ENCODE measurements at places on chromosomes 1 and 21. TPM values are rescaled to one million over a fixed set of nuclear protein-coding genes. Genes with fewer than 3 reads are reported as not detected.

DNA sequence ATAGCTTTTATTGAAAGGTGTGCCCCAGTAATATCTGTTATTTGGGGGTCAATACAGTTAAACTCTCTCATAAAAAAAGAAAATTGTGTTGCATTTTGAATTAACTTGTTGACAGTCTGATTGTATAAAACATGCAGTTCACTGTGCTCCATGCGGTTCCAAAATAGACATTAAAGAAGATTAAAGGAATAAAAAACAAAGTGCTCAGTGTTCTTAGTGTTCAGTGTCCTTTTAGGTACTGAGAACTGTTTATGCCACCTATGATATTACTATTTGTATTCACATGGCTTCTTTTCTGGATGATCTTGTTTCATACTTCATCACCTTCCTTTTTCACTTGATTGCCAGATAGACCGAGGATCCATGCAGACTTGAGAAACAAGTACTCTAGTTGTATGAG, 15.3 kb upstream of the SGIP1 start:
- no peak overlapping the region for H3K27ac ChIP-seq
- H3K36me3 ChIP-seq: no peaks in the 10 kb centered on the region
- no peak overlapping the region for H3K4me3 ChIP-seq
- DNase-seq: no peak

DNA sequence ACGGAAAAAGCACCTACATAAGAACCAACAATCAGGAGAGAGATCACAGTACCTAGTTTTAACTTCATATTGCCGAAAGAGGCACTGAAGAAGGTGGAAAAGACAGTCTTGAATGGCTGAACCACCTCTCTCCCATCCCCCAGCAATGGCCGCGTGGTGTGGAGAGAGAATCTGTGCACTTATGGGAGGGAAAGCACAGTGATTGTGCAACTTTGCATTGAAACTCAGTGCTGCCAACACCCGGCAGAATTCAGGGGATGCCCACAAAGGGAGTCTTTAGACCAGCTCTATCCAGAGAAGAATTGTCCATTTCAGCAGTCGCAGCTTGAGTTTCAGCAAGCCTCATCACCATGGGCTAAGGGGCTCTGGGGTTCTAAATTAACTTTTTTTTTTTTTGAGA, 186.3 kb upstream of the USP25 start:
- no peaks in the 10 kb centered on the region for H3K36me3 ChIP-seq
- no peaks in the 10 kb centered on the region for H3K4me1 ChIP-seq
- no peak overlapping the region for H3K27ac ChIP-seq
- DNase-seq: no peak
- H3K27me3 ChIP-seq: no peaks in the 10 kb centered on the region
- H3K4me3 ChIP-seq: no peak overlapping the region

GRCh38 chr21:42315296-42315891, at the start of gene TFF3:
Gene TFF3, minus strand, starts transcription at chr21:42315409. Its CDS starts 35 bp downstream, at chr21:42315374.
- DNase-seq: peak; percentile 92
- no peaks in the 10 kb centered on the region for H3K27me3 ChIP-seq
- no peaks in the 10 kb centered on the region for H3K4me1 ChIP-seq
- no peak within 1 kb of the TSS for H3K27ac ChIP-seq

GRCh38 chr1:227892489-227893299, 55.0 kb downstream of the WNT9A start:
- H3K36me3 ChIP-seq: no peaks in the 10 kb centered on the region
- peak; percentile 62 for DNase-seq
- no peaks in the 10 kb centered on the region for H3K4me1 ChIP-seq
- H3K27me3 ChIP-seq: no peaks in the 10 kb centered on the region

DNA sequence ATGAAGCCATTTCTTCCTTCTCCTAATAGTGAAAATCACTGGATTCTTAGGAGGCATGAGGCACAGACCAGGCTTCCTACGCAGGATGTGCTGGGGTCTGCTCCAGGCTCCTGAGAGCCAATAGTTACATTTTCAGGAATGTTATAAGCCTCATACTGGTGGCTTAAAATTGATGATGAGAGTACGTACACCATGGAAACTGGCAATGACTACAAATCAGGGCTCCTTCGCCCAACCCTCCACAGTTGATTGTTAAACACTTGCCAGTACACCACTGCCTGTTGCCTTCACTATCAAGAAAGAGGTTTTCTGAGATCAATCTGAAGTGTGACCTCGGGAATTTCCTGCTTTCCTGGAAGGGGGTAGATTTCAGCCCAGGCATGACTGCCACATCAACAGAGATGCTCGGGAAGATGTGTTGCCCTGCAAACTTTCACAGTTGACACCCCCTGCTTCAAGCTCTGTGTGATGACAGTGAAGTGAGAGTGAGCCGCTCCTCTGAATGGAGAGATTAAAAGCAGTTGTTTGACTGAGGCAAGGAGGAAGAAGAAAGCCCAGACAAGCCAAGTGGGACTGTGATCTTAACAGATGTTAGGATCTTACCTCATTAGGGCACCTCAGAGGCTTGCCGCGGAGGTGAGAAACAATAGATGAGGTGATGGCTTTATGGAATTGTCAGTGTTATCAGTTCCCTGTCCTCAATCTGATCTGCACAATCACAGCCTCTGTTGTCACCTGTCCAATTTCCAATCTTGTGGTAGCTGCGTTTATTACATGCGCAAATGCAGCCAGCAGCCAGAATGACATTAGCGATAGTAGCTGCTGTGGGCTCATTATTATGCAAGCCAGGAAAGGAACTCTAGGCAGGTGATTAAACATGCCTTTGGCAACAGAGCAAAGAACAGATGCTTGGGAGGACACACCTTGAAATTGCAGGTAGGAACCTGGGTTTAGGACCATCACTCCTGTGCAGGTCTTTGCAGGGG, 277.3 kb downstream of the KAZN start:
- H3K27ac ChIP-seq: no peak overlapping the region
- no peak overlapping the region for H3K4me3 ChIP-seq
- no peaks in the 10 kb centered on the region for H3K27me3 ChIP-seq
- no peaks in the 10 kb centered on the region for H3K36me3 ChIP-seq
- H3K4me1 ChIP-seq: peaks cover 4% of the 10 kb centered on the region
- DNase-seq: no peak

DNA sequence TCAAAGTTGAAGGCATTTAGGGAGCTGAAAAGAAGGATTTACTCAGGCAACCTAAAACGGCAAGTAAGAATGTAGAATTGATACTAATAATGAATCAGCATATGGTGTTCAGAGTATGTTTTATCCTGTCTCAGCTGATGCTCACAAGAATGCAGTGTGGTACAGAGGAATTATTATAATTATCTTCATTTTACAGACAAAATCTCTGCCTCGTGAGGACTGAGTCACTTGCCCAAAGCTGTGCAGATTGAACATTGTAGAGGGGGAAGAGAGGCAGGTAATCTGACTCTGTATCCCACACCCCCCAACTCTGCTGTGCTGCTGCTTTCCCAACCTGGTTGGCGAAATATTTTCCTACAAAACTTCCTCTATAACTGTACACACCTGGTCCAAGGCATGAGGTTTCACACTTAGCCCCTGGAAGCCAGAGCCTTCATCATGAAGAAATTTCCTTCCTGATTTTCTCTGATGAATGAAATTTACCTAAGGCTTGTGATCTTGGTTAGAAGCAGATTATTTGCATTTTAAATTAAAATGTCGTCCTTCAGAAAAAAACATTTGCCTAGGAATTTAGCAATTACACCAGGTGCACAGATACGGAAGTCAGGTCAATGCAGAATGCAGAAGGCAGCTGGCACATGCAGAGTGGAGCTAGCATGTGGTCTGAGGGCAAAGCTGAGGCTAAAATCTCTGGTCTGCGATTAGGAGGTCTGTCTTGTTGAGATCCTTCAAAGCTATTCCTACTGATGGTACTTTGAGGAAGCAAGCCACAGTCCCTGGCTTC, 52.8 kb downstream of the DPT start:
- H3K27me3 ChIP-seq: no peaks in the 10 kb centered on the region
- no peak overlapping the region for H3K4me3 ChIP-seq
- H3K27ac ChIP-seq: no peak overlapping the region
- no peak for DNase-seq

GRCh38 chr1:153687346-153688125, 9.0 kb downstream of the NPR1 start:
- H3K4me3 ChIP-seq: no peak overlapping the region
- H3K27ac ChIP-seq: no peak overlapping the region
- H3K4me1 ChIP-seq: no peaks in the 10 kb centered on the region
- no peaks in the 10 kb centered on the region for H3K36me3 ChIP-seq
- H3K27me3 ChIP-seq: no peaks in the 10 kb centered on the region

Gene ARHGAP30
- 21.6 TPM for total RNA-seq

DNA sequence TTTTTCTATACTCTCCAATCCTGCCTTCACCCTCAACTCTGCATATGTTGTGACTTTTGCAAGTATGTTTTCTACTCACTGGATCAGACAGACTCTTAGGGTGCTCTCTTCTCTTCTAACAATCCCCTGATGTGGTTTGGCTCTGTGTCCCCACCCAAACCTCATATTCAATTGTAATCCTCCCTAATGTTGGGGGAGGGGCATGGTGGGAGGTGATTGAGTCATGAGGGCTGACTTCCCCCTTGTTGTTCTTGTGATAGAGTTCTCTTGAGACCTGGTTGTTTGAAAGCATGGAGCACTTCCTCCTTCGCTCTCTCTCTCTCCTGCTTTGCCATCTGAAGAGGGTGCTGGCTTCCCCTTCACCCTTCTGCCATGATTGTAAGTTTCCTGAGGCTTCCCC, 148.9 kb upstream of the IGSF21 start:
- H3K27me3 ChIP-seq: no peaks in the 10 kb centered on the region
- no peaks in the 10 kb centered on the region for H3K4me1 ChIP-seq
- H3K36me3 ChIP-seq: no peaks in the 10 kb centered on the region

Measured in kidney (tissue), 22 donors.